ENCODE measurements at places on chromosomes 3 and 15.

DNA sequence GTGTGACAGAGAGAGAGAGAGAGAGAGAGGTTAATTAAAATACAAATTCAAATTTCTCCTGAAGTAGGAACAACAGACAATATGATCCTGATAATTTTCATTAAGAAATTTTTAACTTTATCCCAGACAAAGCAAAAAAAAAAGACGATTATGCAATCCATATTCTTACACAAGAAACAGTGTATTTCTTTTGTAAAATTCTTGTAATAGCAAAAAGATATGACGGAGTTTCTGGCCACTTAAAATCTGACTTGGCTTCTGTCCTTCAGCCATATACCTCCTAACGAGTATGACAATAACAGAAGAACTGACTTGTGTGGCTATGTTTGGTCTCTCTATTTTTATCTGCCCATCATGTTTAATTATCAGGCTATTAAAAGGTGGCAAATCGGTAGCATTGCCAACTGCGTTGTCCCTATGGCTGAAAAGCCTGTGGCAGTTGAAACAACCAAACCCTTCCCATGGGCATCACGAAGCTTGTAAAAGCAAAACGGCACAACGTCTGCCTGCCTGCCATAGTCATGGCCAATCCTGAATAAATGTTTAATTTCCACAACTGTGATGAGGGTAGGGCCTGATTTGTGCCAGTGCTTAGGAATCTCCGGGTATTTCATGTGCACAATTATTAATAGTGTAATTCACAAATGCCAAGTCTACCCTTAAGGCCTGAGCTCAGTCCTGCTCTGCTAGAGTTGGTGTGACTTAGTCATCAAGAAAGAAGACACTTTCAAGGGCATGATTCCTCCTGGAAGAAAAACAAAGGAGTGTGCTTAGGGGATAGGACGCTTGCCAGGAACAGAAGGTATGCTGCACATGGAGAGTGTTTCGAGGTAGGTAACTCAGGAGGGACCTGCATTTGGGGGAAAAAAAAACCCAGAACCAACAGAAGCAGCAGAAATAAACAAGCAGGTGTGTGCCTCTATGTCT is 1090.2 kb downstream of the FHIT start:
- peak; percentile 6 for DNase-seq

DNA sequence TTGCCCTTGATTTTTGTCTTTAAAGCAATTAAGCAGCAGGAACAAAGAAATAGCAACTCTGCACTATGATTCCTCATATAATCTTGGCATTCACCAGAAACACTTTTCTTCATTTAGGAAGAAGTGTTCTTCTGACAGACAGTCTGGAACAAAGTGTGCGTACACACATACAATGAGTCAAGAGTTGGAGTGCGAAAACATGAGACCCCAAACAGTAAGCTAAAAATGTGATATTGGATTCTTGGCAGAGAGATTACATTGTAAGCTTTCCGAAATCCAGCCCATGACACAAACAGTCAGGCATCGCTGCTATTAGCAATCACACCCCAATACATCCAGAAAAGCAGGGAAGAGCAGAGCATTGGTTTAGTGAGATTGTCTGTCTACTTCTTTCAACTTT is 306.7 kb upstream of the TBC1D5 start:
- DNase-seq: no peak

- DNase-seq: peak; percentile 86
Measured at GRCh38 chr3:184168363-184169120, 6.1 kb upstream of the AP2M1 start.

- DNase-seq: no peak
Measured at GRCh38 chr15:40513609-40514008, 42.8 kb downstream of the CHST14 start.

GRCh38 chr3:127779747-127780146 is 42.6 kb downstream of the MGLL start:
- no peak for DNase-seq
